Stimulated activated CD4-positive, alpha-beta T cell treated with anti-CD3 and anti-CD28 coated beads, Interleukin-1b, Interleukin-23, amount 100 ng/mL, for 1 hour (primary cell): ENCODE measurements at places on chromosomes 7 and 10.

- no peak for DNase-seq
These were observed 361.4 kb upstream of the ZNF32 start for GRCh38 chr10:44009891-44010632.

DNA sequence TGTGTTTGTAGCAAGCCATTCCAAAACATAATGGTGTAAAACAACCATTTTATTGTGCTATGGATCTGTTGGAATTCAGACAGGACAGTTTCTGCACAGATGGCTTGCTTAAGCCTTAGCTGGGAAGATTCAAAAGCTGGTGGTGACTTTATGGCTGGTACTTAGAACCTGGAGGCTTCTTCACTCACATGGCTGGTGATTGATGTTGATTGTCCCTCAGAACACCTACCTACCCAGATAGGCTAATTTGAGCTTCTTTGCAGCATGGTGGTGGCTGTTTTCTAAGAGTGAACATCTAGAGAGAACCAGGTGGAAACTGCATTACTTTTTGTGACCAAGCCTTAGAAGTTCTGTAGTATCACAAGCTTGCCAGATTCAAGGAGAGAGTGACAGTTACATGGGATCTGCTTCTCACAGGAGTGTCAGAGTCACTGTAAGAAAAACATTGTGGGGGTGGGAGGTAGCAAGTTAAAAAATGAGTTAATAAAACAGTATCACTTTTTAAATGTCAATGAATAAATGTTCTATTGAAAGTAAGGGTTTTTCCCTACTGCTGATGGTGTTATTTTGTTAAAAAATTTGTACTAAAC, 7.1 kb downstream of the R3HCC1L start:
- DNase-seq: no peak

- no peak for DNase-seq
These were observed 214.4 kb upstream of the GPR26 start for GRCh38 chr10:123451618-123452245.

GRCh38 chr10:77544617-77545016, 93.0 kb downstream of the KCNMA1 start:
- no peak for DNase-seq

DNA sequence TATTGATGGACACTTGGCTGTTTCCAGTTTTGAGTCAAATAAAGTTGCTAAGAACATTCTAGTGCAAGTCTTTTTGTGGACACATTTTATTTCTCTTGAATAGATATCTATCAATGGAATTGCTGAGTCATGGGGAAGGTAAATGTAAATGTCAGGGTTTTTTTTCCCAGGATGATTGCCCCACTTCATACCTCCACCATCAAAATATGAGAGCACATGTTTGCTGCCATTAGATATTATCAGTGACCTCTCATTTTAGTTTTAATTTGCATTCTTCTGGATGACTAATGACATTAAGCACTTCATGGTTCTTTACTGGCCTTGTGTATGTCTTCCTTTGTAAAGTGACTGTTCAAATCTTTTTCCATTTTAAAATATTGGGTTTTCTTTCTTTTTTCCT, 45.7 kb downstream of the PAPSS2 start:
- no peak for DNase-seq

GRCh38 chr7:102059524-102059923, 227.1 kb upstream of the SH2B2 start:
- DNase-seq: no peak

DNA sequence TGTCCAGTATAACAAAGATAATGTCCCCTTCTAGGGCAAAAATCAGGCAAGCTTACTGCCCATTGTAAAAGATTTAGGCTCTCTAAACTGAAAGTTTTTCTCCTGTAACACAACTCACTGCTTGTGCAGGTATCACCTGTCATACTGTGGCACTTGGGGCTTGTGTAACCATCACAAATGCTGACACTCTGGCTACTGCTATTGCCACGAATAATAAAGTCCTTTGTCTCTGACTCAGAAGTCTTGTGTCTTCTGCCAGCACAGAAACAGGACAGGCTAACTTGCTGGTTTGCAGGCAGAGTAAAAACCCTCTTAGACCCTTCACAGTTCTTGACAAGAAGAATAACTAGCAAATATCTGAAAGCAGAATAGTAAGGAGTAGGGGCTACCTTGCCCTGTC, 273.9 kb downstream of the RPS24 start:
- no peak for DNase-seq

DNA sequence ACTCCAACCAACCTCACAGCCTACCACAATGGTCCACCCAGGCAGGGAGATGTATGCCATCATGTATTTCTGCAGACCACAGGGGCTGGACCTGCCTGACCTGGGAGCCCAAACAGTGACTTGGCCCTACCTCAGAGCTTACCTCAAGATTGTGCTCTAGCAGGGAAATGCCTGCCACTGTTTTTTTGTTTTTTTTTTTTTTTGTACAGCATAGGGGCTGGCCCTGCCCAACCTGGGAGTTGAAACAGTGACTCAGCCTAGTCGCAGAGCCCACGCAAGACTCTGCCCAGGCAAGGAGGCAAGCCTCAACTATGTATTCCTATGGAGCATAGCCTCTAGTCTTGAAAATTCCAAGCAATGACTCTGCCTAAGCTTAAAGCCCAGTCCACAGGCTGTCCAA, 39.3 kb upstream of the CDK6 start:
- DNase-seq: no peak

GRCh38 chr10:53990799-53991238, 810.2 kb downstream of the PCDH15 start:
- no peak for DNase-seq

DNA sequence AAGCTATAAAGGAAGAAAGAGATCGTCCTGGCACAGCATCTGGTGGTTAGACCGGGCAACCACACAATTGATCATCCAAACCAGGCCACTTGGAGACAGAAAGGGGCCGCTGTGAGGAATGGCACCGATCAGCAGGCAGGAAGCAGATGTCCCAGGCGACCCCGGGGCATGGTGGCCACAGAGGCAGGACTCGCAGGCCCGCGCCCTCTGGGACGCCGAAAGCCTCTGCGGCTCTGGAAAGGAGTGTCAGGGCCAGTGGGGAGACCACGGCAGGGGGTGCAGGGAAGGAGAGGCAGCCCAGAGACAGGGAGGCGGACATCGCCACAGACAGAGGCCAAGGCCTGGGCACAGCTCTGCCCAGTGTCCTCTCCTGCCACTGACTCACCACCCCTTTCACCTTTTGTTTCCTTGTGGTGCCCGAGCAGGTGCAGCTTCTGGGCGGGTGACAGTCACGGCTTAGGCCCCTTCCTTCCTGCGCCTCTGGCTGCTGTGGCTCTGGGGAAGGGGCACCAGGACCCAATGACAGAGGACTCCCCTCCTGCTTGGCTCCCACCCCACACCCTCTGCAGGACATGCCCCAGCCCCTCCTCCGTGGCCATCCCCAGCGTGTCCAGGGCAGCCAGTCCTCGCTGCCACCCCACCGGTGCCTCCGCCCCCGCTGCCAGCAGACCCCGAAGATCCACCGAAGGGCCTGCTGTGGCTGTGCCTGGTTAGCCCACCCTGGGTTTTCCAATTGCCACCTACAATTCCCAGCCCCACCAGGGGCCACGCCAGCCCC, 10.9 kb downstream of the STK32C start:
- DNase-seq: no peak

- DNase-seq: no peak
These were observed 462.5 kb downstream of the TNS3 start for GRCh38 chr7:47119261-47119865.

DNA sequence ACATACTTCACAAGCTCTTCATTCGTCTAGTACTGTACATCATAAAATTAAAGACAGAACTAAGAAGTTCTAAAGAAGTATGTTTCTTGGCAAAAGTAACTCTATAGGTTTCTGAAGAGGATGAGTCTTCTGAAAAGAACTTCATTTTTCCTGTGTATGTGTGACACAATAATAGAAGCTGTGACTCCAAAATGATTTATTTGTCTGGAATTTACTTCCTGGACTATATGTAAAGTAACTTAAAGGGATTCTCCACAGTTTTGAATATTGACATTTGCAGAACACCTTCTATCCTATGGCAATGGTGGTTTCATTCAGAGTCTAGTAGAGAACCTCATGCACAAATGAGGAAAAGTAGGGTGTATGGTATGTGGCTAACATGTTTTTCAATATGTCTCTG, 19.8 kb upstream of the CLDN12 start:
- no peak for DNase-seq

- no peak for DNase-seq
These were observed 2.8 kb downstream of the TRIL start for GRCh38 chr7:28955356-28955717.

- no peak for DNase-seq
These were observed 422.8 kb downstream of the GLRX3 start for GRCh38 chr10:130558746-130559546.

- DNase-seq: no peak
These were observed 40.0 kb upstream of the PFKFB3 start for GRCh38 chr10:6162589-6163356.

GRCh38 chr10:129273860-129274259, 193.2 kb upstream of the MGMT start:
- DNase-seq: no peak

DNA sequence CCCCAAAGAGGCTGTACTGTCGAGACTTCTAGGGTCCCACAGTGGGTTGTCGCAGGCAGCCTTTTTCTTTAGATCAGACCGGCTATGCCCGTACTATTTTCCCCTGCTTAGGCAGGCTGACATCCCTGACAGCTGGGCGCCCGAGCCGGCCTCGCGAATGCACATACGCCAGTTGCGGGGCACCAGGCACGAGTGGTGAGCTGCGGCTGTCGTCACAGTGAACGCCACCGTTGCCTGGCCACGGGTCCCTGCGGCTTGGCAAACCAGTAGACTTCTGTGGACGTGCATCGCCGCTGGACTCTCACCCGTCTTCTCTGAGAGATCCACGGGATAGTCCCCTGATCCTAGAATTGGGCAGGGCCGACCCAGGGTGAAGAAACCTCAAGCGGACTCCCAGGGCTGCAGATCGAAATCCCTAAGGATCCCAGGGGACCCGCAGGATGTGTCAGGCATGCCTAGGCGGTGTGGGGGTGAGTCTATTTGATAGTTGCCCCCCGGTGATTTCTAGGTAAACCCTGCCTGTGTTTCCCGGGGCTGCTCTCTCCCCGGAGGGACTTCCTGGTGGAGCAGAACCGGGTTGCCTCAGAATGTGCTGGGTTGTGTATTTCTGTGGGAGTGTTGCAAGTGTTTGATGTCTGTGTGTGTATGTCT, 33.0 kb upstream of the ZNF273 start:
- DNase-seq: no peak

DNA sequence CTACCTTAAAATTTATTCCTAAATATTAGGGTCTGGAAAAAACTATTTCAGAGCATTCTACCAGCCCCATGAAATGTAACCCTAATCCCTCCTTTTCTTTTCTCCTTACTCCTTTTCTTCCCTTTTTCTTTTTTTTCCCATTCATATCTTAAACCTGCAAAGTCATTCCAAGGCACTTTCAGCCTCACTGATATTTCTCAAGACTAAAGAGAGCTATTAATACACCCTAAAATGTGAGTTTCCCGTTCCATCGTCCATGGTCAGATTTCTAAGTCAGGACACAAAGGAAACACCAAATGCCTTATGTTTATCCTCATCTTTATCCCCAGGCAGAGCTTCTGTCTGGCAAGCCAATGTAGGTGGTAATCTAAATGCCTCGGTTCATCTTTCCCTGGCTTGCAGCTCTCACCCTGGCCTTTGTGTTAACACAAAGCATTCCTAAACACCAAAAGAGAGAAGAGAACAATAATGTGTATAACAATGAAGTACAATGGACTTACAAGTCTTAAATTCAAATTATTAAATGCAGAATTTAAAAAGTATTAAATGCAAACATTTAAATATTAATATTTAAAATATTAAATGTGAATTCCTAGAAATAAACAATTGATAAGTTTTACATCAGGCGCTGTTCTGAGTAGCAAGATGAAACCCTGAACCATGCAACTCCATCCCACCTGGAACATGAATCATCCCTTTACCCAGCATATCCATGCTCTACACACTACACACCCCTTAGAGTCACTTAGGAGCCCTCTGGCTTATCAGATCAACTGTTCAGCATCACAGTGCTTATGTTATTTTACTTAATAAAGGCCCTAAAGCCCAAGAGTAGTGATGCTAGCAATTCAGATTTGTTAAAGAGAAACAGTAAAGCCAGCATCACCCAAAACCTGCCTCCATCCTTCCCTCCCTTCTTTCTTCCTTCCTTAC, 26.8 kb downstream of the MICU1 start:
- no peak for DNase-seq

- DNase-seq: no peak
These were observed 265.5 kb upstream of the POT1 start for GRCh38 chr7:125195156-125195555.

GRCh38 chr10:108445746-108446145, 1281.2 kb upstream of the SORCS1 start:
- no peak for DNase-seq

GRCh38 chr10:9137368-9137767, 1082.9 kb downstream of the GATA3 start:
- DNase-seq: no peak

DNA sequence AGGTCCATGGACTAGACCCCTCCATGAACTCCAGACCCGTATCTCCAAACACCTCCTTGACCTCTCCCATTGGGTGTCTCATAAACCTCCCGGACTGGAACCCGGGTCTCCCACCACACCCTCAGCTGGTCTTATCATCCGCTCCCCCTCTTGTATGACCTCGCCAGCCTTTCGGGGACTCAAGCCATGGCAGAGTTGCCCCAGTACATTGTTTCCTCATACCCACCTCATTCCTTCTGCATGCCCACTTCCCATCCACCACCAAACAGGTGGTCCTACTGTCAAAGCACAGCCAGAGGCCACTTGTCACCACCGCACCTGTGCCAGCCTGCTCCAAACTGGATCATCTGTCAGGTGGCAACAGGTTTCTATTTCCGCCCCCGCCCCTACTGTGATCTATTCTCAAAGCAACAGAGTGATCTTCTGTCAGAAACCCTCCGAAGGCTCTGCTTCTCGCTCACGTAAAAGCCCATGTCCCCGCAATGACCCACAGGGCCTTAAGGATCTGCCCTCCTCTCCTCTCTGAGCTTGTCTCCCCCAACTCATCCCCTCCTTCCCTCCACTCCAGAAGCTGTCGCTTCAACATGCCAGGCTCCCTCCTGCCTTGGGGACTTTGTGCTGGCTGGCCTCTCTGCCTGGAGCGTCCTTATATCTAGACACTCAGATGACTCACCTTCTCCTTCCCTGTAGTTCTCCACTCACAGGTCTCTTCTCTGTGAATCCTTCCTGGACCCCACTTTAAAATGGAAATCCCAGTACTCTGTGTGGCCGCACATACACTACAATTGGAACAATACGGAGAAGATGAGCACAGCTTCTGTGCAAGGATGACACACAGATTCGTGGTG, 22.8 kb upstream of the PRKAG2 start:
- DNase-seq: no peak

DNA sequence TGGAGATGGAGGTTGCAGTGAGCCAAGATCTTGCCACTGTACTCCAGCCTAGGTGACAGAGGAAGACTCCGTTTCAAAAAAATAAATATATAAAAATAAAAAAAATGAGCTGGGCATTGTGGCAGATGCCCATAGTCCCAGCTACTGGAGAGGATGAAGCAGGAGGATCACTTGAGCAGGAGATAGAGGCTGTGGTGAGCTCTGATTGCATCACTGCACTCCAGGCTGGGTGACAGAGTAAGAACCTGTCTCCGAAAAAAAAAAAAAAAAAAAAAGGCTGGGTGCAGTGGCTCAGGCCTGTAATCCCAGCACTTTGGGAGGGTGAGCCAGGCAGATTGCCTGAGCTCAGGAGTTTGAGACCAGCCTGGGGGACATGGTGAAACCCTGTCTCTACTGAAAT, 11.8 kb downstream of the ZNF487 start:
- no peak for DNase-seq
